Activated gamma-delta T cell treated with Interleukin-2 at 50 U/mL for 16 hours (primary cell): ENCODE measurements at places on chromosomes 3 and 15.

DNA sequence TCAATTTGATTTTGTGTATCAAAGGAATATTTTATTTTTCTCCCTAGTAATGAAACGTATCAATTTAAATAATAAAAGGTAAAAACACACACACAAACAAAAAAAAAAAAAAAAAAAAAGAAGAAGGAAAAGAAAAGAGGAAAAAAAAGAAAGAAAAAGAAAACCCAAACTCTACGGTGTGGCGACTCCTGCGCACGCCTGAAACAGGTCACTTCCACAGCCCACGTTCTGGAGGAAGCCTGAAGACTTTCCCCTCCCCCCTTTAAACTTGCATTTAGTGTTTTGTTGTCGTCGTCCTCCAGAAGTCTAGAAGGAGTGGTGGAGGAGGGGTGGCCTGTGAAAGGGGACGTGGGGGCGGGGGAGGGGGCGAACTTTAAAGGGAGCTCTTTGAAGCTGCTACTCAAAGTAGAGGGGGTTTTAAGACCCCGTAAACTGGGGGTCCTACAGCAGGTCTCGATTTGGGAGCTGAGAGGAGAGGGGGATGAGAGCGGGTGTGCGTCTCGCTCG, 2.3 kb upstream of the TLE3 start:
- DNase-seq, result no peak

- no peak for DNase-seq
These were observed 674.5 kb upstream of the NECTIN3 start for GRCh38 chr3:110397115-110397514.

GRCh38 chr3:180828723-180829408, 83.6 kb upstream of the FXR1 start:
- DNase-seq, result no peak

- no peak for DNase-seq
These were observed at the start of gene CHRNA7 for GRCh38 chr15:32029862-32030781. Gene CHRNA7 (plus strand): TSS chr15:32030515. CDS start chr15:32030595, 80 bp downstream.

- no peak for DNase-seq
These were observed 5.7 kb downstream of the NME9 start for GRCh38 chr3:138323971-138324370.

- DNase-seq, result no peak
These were observed 1.9 kb downstream of the PPP4R2 start for GRCh38 chr3:72998466-72998865.

- no peak for DNase-seq
These were observed 62.8 kb upstream of the KY start for GRCh38 chr3:134713671-134714070.

GRCh38 chr15:79400650-79401049, 31.5 kb upstream of the MINAR1 start:
- no peak for DNase-seq

- no peak for DNase-seq
These were observed 31.9 kb upstream of the BFSP2 start for GRCh38 chr3:133367956-133368355.

DNA sequence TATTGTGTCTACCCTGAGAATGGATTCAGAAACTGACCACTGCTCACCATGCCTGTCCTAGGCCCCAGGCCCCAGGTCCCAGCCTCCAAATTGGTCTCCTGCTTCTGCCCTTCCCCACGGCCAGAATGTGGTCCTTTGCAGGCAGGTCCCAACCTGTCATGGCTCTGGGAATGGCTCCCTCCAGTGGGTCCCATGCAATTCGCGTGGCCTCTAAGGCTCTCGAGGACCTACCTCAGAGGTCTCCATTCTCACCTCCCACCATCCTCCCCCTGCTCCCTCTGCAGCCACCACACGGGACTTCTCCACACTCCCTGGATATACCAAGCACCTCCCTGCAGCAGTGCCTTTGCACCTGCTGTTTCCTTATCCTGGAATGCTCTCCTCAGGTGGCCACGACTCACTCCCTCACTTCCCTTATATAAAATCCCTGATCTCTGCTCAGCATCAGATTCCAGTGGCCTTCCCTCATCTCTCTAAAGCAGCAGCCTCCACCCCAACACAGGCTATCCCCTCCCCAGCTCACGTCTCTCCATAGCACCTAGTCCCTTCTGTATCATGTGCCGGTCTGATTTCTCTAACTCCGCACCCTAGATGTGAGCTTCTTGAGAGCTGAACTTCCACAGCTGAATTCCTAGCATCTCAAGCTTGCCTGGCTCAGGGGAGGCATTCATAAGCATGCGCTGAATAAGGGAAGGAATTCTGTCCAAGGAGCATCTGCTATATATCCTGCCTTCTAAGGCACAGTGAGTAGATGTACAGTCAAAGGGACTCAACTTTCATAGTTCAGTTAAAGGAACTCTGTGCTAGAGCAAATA, 56.9 kb downstream of the ARRDC4 start:
- DNase-seq, result no peak

- DNase-seq, result no peak
These were observed 43.2 kb upstream of the PRR23E start for GRCh38 chr3:127149621-127150310.

DNA sequence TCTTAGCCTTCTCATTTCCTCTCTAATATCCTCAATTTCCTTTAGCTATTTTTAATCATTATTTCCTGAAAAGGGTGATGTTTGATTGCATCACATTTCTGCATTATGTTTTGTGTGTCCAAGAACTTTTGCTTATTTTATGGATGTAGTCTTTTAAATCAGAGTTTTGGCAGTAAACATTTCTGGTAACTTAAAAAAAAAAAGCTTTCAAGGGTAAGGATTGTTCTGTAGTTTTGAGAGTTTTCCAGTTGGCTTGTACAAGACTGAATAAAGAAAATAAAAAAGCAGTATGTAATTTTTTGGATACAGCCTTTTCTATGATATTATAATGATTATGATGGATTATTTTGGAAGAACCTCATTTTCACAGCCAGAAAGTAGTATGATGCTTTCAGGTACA, 99.4 kb downstream of the DHX36 start:
- no peak for DNase-seq

- DNase-seq, result no peak
These were observed 9.7 kb upstream of the SLMAP start for GRCh38 chr3:57746156-57747010.

- peak; percentile 27 for DNase-seq
These were observed 289.0 kb upstream of the RASGRP1 start for GRCh38 chr15:38853608-38854007.

- DNase-seq, result no peak
These were observed 32.7 kb downstream of the IGF1R start for GRCh38 chr15:98681061-98681460.

GRCh38 chr15:45458746-45459403, 63.7 kb downstream of the SLC30A4 start:
- DNase-seq, result peak; percentile 86

DNA sequence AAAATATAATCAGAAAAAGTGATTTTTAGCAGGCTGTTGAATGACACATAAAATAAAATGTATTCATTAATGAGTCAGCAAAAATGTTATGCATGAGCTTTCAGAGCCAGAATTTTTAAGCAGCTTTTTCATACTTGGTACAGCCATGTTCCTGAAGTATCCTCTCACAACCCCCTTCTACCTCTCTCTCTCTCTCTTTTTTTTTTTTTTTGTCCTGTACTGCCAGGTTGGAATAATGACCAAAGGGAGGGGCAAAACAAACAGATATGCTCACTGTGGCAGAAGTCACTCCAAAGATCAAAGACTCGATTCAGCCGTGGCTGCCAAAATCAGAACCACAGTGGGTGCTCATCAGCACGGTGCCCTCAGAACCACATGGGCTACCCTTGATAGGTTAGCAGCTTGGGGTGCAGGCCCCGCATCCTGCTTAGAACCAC, 383.0 kb downstream of the ZBTB20 start:
- DNase-seq, result peak; percentile 4

- no peak for DNase-seq
These were observed 366.3 kb downstream of the TIGIT start for GRCh38 chr3:114660124-114660523.

DNA sequence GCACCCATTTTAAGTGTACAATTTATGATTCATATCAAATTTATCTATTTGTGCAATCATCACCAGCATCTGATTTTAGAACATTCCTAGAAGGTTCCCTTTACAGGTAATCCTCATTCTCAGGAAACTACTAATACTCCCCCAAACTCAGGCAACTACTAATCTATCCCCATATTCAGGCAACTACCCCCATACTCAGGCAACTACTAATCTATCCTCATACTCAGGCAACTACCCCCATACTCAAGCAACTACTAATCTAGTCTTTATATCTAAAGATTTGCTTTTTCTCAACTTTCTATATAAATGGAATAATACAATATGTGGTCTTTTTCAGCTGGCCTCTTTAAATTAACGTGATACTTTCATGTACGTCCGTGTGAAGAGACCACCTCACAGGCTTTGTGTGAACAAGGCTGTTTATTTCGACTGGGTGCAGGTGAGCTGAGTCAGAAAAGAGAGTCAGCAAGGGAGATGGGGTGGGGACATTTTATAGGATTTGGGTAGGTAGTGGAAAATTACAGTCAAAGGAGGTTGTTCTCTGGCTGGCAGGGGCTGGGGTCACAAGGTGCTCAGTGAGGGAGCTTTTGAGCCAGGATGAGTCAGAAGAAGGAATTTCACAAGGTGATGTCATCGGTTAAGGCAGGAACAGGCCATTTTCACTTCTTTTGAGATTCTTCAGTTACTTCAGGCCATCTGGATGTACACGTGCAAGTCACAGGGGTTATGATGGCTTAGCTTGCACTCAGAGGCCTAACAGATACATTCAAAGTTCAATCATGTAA, 1444.5 kb upstream of the CADM2 start:
- DNase-seq, result no peak

- DNase-seq, result no peak
These were observed 144.2 kb upstream of the SOX2 start for GRCh38 chr3:181567311-181568075.

DNA sequence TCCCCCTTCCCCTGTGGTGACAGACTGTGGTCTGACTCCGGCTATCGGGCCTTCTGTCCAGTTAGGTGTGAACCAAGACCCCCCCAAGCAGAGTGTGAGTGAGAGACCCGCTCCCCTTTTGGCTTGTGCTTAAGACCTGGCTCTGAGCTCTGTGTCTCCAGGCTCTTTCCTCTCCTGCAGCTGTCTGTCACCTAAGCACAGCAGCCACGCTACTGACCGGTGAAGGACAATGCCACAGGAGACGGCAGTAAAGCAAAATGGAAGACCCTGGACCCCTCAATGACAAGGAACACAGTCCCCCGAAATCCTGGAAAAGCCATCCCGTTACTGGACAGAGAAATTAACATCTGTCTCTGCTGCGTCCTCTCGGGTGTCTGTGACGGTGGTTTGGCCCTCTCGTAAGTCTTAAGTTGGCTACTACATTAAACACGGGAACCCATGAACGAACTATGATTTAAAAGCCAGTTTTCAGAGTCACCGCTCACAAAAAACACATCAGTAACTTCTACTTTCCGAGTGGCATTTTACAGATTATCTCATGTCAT, 53.7 kb downstream of the CHSY1 start:
- no peak for DNase-seq
